Osteoblast (primary cell): ENCODE measurements at places on chromosomes 5 and 9. TPM values are rescaled to one million over a fixed set of nuclear protein-coding genes. Genes with fewer than 3 reads are reported as not detected.

GRCh38 chr5:56595566-56595965 lies 219.8 kb upstream of the MAP3K1 start:
- no peak overlapping the region for H3K27ac ChIP-seq
- H3K4me1 ChIP-seq, result no peaks in the 10 kb centered on the region
- no peaks in the 10 kb centered on the region for H3K27me3 ChIP-seq
- no peak for DNase-seq
- H3K36me3 ChIP-seq, result no peaks in the 10 kb centered on the region

GRCh38 chr9:13770956-13771355 lies 491.5 kb upstream of the MPDZ start:
- H3K4me1 ChIP-seq, result no peaks in the 10 kb centered on the region
- H3K36me3 ChIP-seq, result no peaks in the 10 kb centered on the region
- H3K27me3 ChIP-seq, result peaks cover 7% of the 10 kb centered on the region
- no peak overlapping the region for H3K4me3 ChIP-seq
- H3K27ac ChIP-seq, result no peak overlapping the region

ZNF608 gene
- total RNA-seq, result 11.6 and 14.7 TPM in 2 replicates

DNA sequence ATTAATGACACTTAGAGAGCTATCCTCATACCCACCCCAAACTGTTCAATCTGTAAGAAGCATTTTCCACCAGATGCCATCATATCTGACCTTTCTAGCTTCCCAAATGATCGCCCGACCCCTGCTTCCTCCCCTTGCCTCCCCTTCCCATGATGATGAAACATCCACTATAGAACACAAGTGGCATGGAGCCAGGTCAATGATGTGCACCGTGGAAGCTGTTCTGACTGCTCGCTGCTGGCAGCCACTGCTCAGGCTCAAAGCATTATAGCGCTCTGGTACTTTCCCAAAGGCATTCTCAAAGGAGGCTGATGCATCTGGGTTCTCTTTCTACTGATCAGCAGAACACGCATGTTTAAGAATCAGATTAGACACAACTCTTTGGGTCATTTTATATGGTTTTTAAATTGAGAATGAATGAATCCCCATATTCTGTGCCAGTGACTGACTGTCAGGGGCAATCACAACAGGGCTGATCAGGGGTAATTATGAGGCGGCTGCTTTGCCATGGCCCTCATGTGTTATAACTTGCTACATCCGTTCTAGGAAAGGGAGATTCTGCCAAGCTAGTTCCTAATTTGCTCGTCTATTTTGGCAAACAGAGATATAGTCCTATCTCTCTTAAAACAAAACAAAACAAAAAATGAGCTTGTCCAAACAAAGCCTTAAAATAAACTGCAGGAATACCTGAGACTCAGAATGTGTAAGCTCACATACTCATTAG lies 343.7 kb downstream of the ENC1 start:
- H3K27ac ChIP-seq, result no peak overlapping the region
- DNase-seq, result no peak
- H3K4me1 ChIP-seq, result peaks cover 6% of the 10 kb centered on the region
- no peaks in the 10 kb centered on the region for H3K36me3 ChIP-seq

- H3K27me3 ChIP-seq, result no peaks in the 10 kb centered on the region
- H3K4me3 ChIP-seq, result no peak overlapping the region
- no peaks in the 10 kb centered on the region for H3K4me1 ChIP-seq
- DNase-seq, result no peak
These were observed 209.1 kb upstream of the KCNN2 start for GRCh38 chr5:114152656-114153360.

DNA sequence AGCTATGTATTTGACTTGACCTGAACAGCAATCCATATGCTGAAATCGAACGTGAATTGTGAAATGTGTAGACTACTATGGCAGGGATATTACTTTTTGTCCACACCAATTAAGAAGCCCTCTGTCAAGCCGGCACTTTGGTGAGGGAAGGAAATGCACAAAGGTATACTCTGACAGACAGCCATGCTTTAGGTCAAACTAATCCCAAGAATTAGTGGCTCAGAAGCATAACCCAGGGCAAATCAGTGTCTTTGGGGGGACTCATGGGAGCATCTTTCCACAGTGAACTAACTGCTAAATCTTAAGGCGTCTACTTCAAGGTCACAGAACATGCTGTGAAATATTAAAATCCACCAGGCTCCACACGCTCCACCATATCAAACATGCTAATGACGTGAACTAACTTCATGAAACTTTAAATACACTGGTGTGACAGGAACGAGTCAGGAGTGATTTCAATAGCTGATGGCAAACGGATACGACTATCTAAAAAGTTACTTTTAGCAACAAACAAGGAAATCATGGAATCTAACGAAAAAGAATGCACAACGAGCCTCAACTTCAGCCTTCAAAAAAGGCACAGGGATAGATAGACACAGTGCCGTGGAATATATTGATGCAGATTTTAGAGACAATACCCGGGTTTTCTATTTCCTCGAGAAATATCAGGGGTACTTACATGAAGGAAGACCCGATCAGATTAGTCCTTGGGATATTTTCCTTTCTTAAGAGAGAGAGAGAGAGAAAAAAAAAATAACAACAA lies 527 bp downstream of the MEF2C start:
- H3K27ac ChIP-seq, result peak overlapping the region; percentile 84
- no peaks in the 10 kb centered on the region for H3K27me3 ChIP-seq
- H3K4me1 ChIP-seq, result peaks cover 28% of the 10 kb centered on the region
- DNase-seq, result peak; percentile 63
- H3K4me3 ChIP-seq, result peak overlapping the region; percentile 73

GRCh38 chr9:98047002-98047401 lies 9.5 kb upstream of the NANS start:
- no peaks in the 10 kb centered on the region for H3K36me3 ChIP-seq
- no peaks in the 10 kb centered on the region for H3K4me1 ChIP-seq
- no peaks in the 10 kb centered on the region for H3K27me3 ChIP-seq
- H3K27ac ChIP-seq, result no peak overlapping the region
- no peak overlapping the region for H3K4me3 ChIP-seq

DNA sequence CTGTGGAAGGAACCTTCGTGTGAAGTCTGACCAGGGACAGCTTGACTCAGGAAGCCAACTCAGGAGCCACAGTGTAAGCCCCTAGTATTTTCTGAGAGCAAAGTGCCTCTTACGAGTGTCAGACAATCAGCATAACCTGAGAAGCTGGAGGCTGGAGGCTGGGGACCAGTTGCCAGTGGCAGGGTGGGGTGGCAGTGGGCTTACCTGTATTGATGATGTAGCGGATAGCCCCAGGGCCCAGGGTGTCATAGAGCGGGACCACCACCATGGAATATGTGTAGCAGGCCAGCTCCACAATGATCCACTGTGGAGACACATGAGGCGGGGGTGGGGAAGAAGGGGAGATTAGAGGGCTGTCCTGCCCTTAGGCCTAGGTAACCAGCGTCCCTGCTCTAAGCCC lies 22.9 kb downstream of the ACSL6 start:
- H3K27ac ChIP-seq, result no peak overlapping the region
- peaks cover 6% of the 10 kb centered on the region for H3K27me3 ChIP-seq
- H3K4me3 ChIP-seq, result no peak overlapping the region
- no peaks in the 10 kb centered on the region for H3K36me3 ChIP-seq

DNA sequence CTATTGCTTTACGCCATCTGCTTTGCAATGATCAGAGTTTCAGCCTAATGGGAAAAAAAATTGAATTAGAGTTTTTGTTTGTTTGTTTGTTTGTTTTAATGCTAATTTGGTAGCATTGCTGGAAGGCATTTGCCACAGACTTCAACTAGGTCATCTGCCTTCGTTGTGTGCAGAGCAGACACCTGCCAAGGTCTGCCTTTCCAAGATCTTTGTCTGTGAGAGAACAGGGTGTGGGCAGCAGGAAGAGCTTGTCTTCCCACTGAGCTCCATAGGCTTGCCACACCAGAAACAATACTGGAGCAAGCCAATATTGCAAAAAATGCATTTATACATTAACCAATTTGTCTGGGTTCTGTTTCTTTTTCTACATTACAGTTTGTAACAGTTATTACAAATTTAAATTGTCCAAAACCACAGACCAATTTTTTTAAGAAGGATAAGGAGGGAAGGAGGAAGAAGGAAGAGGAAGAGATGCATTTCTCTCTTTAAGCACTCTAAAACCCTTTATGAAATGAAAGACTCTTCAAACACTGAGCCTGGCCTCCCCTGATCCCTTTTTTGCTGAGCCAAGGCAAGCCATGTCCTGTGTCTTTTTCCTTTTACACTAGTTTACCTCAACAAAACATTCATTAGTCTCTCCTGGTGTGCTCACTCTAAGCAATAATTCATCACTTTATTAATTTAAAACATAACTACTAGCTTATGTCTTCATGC lies 210.5 kb downstream of the SNX18 start:
- no peak overlapping the region for H3K4me3 ChIP-seq
- H3K27me3 ChIP-seq, result no peaks in the 10 kb centered on the region
- H3K4me1 ChIP-seq, result no peaks in the 10 kb centered on the region
- no peak for DNase-seq
- no peaks in the 10 kb centered on the region for H3K36me3 ChIP-seq

FOXD4L5 gene
- total RNA-seq, result under 0.01 TPM in 1 of 2 replicates, not detected in the other

SH3RF2 gene
- total RNA-seq, result 2.9 and 4.0 TPM in 2 replicates

- no peaks in the 10 kb centered on the region for H3K36me3 ChIP-seq
- DNase-seq, result no peak
- H3K27me3 ChIP-seq, result no peaks in the 10 kb centered on the region
- H3K4me1 ChIP-seq, result peaks cover 76% of the 10 kb centered on the region
These were observed 294.5 kb downstream of the ARHGAP26 start for GRCh38 chr5:143064676-143065075.

- H3K27me3 ChIP-seq, result peaks cover 7% of the 10 kb centered on the region
- no peaks in the 10 kb centered on the region for H3K4me1 ChIP-seq
- H3K4me3 ChIP-seq, result no peak overlapping the region
These were observed 71.0 kb upstream of the MELK start for GRCh38 chr9:36501727-36502126.
